ENCODE measurements at places on chromosomes 13 and 19.

GRCh38 chr13:107447591-107447990 lies 767.7 kb downstream of the LIG4 start:
- no peak for DNase-seq

- DNase-seq, result no peak
These were observed 172.6 kb upstream of the ATXN8OS start for GRCh38 chr13:69935043-69935442.

GRCh38 chr13:53343361-53343744 lies 314.7 kb downstream of the OLFM4 start:
- DNase-seq, result no peak

DNA sequence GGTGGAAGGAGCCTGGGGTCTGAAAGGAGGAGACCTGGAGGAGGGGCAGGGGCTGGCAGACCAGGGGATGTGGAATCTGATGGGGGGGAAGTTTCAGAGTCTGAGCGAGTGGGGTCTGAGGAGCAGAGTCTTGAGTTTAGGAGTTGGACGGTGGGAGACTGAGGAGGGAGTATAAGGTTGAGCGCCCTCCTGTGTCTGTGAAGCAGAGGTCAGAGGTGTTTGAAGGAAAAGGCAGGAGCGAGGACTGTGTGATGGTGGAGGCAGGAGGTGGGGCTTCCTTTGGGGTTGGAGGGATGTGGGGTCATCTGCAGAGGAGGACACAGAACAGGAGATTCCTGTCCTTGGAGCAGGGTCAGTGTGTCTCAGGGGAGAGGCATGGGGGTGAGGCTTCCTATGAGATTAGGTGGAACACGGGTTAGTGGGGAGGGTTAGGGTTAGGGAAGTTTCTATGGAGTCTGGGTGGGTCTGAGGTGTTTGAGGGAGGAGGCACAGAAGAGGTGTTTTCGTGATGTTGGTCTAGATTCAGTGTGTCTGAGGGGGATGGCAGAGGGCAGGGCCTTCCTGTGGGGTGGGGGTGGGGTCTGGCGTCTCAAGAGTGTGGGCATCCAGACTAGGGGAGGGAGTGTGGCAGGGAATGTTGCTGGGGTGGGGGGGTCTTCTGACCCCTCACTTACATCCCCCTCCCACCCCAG lies 8.3 kb downstream of the RYR1 start:
- no peak for DNase-seq

- DNase-seq, result no peak
These were observed 29.9 kb downstream of the CEBPG start for GRCh38 chr19:33403221-33403972.

GRCh38 chr19:13255041-13255718 lies 105.0 kb downstream of the IER2 start:
- DNase-seq, result no peak

- no peak for DNase-seq
These were observed 38.2 kb upstream of the ZNF492 start for GRCh38 chr19:22595918-22596341.

GRCh38 chr19:49820125-49820524 lies 2.0 kb downstream of the MED25 start:
- DNase-seq, result no peak

DNA sequence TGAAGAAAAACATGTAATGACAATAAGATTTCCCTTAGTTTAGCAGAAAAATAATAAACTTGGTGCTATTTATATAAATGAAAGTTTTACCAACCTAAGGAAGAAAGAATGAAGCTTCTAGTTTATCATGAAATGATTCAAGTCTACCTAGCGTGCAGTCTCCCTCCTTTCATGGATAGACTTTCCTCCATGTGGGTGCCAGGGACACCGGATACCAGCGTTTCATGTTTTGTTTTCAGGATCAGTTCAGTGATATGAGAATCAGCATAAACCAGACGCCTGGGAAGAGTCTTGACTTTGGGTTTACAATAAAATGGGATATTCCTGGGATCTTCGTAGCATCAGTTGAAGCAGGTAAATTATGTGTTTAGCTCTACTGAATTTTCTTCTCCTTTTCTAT lies 196.7 kb downstream of the LMO7 start:
- DNase-seq, result no peak

GRCh38 chr13:74920361-74920760 lies 561.6 kb downstream of the TBC1D4 start:
- DNase-seq, result no peak

GRCh38 chr13:65932587-65933239 lies 1297.4 kb downstream of the PCDH9 start:
- no peak for DNase-seq

Measured in cortex of kidney (tissue), 1 donor.